Renal pelvis (tissue), 12 donors: ENCODE measurements at places on chromosomes 7 and 10. TPM values are rescaled to one million over a fixed set of nuclear protein-coding genes. Genes with fewer than 3 reads are reported as not detected.

The FXYD4 gene
- polyA plus RNA-seq = 0.49 TPM

The SORBS1 gene
- polyA plus RNA-seq = 28.2 TPM

The DNAJC1 gene
- polyA plus RNA-seq = 26.0 TPM

DNA sequence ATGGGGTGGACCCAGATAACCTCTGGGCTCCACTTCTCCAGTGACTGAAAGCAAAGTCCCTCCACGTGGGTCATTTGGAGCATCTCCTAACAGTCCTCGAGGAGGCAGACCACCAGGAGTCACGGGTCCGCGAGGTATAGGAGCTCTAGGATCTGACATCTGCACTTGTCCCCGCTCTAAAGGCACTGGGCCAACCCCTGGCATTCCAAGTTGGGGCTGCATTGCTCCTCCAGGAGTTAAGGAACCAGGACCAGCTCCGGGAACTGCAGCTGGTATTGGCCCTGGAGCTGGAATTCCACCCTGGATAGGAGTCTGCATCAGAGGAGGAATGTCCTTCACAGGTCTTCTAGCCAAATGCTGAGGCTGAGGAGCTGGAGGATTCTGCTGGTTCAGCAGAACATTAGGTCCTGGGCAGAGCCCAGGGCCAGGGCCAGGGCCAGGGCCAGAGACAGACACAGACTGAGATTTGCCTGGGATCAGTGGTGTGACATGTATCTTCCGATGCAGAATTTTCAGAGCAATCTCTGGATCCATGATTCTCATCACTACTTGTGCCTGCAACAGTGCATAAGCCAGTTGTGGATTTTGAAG is 827 bp downstream of the CSTF2T start:
- DNase-seq = no peak

DNA sequence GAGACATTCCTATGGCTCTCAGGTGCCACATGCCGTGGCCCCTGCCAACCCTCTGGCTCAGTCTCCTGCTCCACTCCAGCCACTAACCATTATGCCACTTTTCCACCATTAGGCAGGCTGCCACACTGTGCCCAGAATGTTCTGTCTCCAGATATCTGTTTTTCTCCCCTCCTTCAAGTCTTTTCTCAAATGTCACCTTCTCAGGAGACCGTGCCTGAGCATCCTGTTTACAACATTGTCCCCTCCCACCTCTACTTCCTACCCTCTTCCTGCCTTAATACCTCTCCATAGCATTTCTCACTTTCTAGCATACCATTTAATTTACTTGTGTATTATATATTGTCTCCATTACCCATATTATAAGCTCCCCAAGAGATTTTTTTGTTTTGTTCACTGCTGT is 162.5 kb upstream of the LYZL2 start:
- no peak for DNase-seq
